Skin of body (tissue), 3 donors: ENCODE measurements at places on chromosomes 1 and 21. TPM values are rescaled to one million over a fixed set of nuclear protein-coding genes. Genes with fewer than 3 reads are reported as not detected.

CHAF1B gene
- total RNA-seq, result 1.6 TPM

- DNase-seq, result no peak
These were observed 35.7 kb downstream of the SDC3 start for GRCh38 chr1:30872948-30873263.

PCP4 gene
- not detected for total RNA-seq

KLF17 gene
- not detected for total RNA-seq

DNA sequence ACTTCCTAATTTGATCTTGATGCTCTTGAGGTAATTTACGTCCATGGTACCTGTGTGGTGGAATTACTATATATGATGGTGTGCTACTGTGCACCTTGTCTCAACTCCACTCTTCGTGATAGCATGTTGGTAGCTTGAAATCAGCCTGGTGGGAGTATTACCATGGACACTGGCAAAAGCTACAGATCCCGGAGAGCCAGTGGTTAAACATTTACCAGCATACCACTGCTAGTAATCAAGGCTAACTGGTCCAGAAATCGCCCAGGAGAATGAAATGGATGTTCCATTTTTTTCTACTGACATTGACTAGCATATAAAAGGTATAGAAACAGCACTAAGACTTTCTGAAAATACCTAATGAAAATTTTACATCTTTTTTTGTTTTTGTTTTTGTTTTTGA lies 30.6 kb downstream of the ELK4 start:
- DNase-seq, result no peak

DNA sequence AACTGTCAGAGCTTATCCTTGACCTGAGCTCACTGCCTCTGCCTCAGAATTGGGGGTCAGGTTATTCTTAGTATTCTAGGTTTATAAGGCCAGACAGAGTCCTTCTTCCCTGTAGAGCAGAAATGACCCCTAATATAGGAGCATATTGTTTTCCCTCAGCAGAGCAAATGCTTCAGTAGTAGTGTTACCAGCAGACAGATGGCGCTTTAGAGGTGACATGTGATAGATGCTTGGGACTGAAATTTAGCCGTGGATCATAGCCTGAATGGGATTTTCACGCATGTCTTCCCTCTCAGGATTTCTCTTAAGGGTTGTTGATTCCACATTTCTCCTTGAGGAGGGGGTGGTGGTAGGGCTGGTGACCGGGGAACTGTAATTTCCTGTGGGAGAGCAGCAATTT lies 24.5 kb downstream of the ADARB1 start:
- DNase-seq, result no peak

- peak; percentile 44 for DNase-seq
These were observed 58.8 kb upstream of the PRDX6 start for GRCh38 chr1:173418107-173418985.

LCE3D gene
- 1.9 TPM for total RNA-seq

- peak; percentile 60 for DNase-seq
These were observed 76.7 kb upstream of the KCNK2 start for GRCh38 chr1:215005656-215006345.
